ENCODE measurements at places on chromosomes 16 and 17.

DNA sequence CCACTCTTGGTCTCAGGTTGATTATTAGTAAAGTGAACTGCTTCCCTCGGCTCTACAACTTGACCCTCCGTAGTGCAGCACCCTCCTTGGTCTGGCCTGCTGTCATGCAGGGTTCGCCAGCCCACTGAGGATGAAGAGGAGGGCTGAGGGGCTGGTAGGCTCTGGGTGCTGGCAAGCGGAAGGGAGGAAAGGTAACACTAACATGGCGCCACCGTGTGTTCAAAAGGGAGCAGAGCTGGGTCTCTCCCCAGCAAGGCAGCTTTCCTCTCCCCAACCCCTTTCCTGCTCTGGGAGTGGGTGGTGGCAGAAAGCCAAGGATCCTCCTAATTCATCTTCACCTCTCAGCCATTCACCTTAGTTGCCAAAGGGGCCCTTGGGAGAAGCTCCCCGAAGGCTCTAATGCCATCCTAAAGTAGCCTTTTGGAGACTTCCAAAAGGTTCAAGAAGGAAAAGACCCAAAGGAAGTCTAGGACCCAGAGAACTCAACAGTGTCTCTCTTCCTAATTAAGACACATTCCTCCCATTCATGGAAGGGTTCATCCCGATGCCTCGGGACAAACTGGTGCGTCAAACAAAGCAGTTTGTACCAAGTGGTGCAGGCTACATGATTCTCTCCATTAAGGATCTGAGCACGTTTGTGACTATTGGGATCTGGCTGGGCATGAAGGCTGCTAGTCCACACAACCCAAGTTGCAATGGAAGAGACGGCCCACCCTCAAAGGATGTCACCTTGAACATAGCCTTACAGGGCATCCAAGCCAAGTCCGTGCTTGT is 90.8 kb upstream of the TOB1 start:
- peak; percentile 56 for DNase-seq

DNA sequence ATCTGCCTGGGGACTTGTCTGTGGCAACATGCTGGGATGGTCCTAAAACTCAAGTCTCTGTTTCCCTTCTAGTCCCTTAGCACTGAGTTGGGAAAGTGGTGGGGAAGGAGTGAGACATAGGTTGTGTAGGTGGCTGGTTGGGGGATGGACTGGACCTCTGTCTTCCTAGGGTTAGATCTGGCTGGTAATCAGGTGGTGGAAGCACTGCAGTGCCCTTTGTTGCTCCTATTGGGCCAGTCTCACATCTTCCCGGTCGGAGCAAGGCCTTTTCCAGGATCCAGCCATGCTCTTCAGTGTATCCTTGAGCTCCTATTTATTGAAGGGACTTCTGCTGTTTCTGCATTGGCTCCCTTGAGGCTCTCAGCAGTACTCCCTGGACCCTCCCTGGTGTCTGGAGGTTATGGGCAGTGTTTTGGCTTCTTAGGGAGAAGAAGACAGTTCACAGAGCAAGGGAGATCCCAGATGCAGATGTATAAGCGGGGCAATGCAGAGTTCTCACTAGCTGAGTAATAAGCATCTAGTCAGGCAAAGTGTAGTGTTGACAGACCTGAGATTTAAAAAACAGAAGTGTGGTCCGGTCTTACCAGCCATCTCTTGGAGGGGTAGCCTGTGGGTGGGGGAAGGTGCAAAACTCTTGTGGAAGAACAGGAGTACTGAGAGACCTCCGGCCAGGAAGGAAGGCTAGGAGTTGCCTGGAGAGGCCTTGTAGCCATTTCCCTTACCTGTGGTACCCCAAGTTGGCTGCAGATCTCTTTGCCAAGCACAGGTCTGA is 1.3 kb upstream of the NUTF2 start:
- no peak for DNase-seq

- DNase-seq: no peak
Measured at GRCh38 chr17:50139185-50139783, 9.3 kb upstream of the SAMD14 start.

GRCh38 chr16:15653227-15653626 is 3.2 kb downstream of the NDE1 start:
- no peak for DNase-seq

GRCh38 chr16:11164482-11165270 is 91.3 kb downstream of the SOCS1 start:
- DNase-seq: no peak

GRCh38 chr16:83187405-83187804 is 560.6 kb downstream of the CDH13 start:
- DNase-seq: no peak

- no peak for DNase-seq
Measured at GRCh38 chr17:17372856-17373520, 69.8 kb downstream of the NT5M start.

GRCh38 chr17:72661116-72661944 is 431.2 kb downstream of the SLC39A11 start:
- DNase-seq: no peak

- no peak for DNase-seq
Measured at GRCh38 chr16:80058214-80058613, 457.7 kb upstream of the MAF start.
